ENCODE measurements at places on chromosomes 3 and 15. TPM values are rescaled to one million over a fixed set of nuclear protein-coding genes. Genes with fewer than 3 reads are reported as not detected.

VIPR1 gene
- 3.2 TPM for total RNA-seq

MYH15 gene
- 0.53 TPM for total RNA-seq

GABRA5 gene
- not detected for total RNA-seq

PTH1R gene
- total RNA-seq = not detected

C3orf80 gene
- total RNA-seq = not detected

CCR8 gene
- total RNA-seq = not detected

TAGLN3 gene
- total RNA-seq = not detected

GPR176 gene
- 46.4 TPM for total RNA-seq

CFAP44 gene
- 6.0 TPM for total RNA-seq

KIF7 gene
- total RNA-seq = 7.8 TPM

DNAH12 gene
- total RNA-seq = under 0.01 TPM

RRP9 gene
- 21.1 TPM for total RNA-seq

LSMEM2 gene
- not detected for total RNA-seq

NAALADL2 gene
- 3.8 TPM for total RNA-seq

SEMA7A gene
- 0.53 TPM for total RNA-seq

FEZF2 gene
- total RNA-seq = not detected

Measured in thoracic aorta endothelial cell (primary cell).